ENCODE measurements at places on chromosomes 5 and 9.

DNA sequence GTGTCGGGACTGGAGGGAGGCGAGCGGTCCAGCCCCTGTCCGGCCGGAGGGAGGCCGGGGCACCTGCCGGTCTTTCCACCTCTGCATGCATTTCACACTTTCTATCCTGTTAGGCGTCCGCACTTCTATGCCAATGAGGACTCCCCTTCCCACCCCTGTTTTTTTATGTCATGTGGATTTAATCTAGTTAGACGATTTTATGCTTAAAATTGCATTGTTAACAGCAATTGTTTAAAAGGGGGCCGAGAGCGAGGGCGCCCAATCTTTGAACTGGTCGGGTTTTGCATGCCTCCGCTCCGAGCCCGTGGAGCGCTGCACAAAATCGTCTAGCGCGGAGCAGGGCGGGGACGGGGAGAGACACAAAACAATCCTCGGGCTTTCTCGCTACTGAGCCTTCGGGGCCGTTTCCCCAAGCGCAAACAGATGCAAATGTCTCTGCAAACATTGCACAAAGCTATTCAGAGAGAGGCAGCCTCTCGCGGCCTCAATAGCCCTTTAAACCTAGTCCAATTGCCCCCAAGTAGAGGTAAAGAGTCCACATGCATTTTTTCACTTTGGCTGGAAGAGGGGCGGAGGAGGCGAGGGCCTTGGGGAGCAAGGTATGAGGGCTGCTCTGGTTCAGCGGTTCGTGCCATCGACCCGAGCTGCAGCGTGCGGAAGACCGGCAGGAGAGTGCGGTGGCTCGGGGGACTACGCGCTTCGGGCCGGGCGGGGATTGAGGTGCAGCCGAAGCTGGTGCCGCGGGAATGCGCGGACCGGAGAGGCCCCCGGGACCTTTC is 37.5 kb upstream of the TIFAB start:
- DNase-seq = no peak

- no peak for DNase-seq
Measured at GRCh38 chr5:125882061-125882460, 541.1 kb upstream of the GRAMD2B start.

DNA sequence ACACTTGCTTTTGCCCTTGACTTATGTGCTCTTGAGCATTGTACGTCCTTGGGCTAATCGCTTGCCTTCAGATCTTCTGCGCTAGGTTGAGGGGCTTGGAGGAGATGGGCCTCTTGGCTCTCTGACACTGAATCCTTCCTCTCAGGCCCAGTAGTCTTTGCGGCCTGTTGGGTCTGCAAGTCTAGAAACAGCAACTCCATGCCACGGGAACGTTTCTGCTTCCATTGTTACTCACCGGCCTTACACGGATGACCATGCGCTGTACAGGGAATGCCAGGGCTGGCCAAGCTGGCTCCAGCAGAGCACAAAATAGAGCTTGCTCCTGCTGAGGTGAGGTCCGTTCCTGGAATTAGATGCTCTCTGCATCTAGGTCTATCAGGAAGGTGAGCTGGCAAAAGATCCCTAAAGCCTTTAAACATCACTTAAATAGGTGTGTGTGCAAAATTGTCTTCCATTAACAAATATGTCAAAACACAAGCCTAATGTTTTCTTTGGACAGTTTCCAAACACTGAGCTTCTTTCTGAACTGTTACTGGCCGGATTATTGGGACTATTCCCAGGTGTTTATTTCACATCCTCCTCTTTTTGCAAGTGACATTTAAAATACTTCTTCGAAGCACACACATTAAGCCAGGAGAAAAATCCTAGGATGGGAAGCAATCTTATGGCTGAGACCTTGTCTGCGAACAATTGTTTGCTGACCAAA is 29.7 kb downstream of the DAPK1 start:
- no peak for DNase-seq

- DNase-seq = no peak
Measured at GRCh38 chr5:465591-466403, 22.8 kb downstream of the EXOC3 start.

All from fibroblast of skin of right quadriceps (primary cell).